ENCODE measurements at places on chromosomes 6 and 20.

DNA sequence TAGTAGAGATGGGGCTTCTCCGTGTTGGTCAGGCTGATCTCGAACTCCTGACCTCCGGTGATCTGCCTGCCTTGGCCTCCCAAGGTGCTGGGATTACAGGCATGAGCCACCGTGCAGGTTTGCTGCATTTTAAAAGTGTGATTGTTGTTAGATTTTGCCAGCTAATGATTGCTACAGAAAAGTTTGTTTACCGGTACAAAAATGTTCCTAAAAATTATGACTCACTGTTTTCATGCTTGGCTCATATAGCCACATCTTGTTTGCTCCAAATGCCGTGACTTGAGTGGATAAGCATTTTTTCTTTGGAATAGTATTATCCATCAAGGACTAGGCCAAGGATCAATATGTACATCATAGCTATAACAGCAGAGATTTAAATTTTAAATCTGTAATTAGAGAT lies 24.3 kb downstream of the LRRN4 start:
- no peak for DNase-seq

DNA sequence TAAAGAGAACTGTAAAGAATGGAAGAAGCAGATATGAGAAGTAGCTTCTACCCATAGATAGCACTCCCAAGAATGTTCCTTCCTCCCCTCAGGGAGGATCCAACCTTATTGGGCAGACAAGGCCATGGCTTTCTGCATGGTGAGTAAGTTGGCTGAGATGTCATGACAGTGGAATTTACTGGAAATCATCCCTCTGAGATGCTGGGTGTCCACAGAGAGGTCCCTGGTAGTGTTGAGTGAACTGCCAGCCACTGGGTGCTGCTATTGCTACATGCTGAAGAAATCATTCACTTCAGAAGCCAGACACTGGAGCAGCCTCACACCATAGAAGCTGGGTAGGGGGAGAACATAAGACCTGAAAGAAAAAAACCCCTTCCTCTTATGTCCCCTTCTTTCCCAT lies 46.4 kb upstream of the FERMT1 start:
- no peak for DNase-seq

- no peak for DNase-seq
Observed at GRCh38 chr20:44743916-44744655, 1.6 kb upstream of the KCNK15 start.

DNA sequence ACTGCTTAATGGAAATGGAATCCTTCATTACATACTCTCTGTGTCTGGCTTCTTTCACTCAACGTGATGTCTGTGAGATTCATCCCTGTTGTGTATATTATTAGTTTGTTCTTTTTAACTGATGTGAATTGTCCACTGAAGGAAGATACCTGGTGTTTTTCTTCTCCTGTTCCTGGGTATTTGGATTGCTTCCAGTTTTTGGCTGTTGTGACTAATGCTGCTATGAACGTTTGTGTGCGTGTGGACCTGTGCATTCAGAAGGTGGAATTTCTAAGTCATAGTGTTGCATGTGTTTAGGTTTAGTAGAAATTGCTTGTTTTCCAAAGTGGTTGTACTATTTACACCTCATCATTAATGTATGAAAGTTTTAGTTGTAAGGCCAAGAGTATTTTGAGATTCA lies 3.8 kb downstream of the TULP4 start:
- no peak for DNase-seq

GRCh38 chr20:4026093-4026601 lies 10.8 kb upstream of the RNF24 start:
- no peak for DNase-seq

- DNase-seq, result no peak
Observed at GRCh38 chr6:108366236-108366635, 71.4 kb downstream of the AFG1L start.
